Foreskin keratinocyte (primary cell): ENCODE measurements at places on chromosomes 1 and 21. TPM values are rescaled to one million over a fixed set of nuclear protein-coding genes. Genes with fewer than 3 reads are reported as not detected.

Gene DOCK7
- total RNA-seq: 51.6 and 57.5 TPM in 2 replicates

Gene BCAR3
- 138 and 139 TPM in 2 replicates for total RNA-seq

Gene CD1E
- not detected in 2 replicates for total RNA-seq

Gene TGFB2
- total RNA-seq: 4.8 and 6.6 TPM in 2 replicates

Gene OR2L8
- total RNA-seq: not detected in 2 replicates

Gene SUSD4
- 2.4 and 3.0 TPM in 2 replicates for total RNA-seq

Gene MROH7
- total RNA-seq: not detected in 2 replicates

Gene CELA3B
- total RNA-seq: not detected in 2 replicates

Gene C1orf216
- total RNA-seq: 8.6 and 10.0 TPM in 2 replicates

Gene OR2L5
- not detected in 2 replicates for total RNA-seq

Gene NR1I3
- not detected in 2 replicates for total RNA-seq

Gene CDA
- 23.6 and 59.1 TPM in 2 replicates for total RNA-seq

- DNase-seq: no peak
Measured at GRCh38 chr21:36255663-36256062, 64.3 kb upstream of the MORC3 start.

DNA sequence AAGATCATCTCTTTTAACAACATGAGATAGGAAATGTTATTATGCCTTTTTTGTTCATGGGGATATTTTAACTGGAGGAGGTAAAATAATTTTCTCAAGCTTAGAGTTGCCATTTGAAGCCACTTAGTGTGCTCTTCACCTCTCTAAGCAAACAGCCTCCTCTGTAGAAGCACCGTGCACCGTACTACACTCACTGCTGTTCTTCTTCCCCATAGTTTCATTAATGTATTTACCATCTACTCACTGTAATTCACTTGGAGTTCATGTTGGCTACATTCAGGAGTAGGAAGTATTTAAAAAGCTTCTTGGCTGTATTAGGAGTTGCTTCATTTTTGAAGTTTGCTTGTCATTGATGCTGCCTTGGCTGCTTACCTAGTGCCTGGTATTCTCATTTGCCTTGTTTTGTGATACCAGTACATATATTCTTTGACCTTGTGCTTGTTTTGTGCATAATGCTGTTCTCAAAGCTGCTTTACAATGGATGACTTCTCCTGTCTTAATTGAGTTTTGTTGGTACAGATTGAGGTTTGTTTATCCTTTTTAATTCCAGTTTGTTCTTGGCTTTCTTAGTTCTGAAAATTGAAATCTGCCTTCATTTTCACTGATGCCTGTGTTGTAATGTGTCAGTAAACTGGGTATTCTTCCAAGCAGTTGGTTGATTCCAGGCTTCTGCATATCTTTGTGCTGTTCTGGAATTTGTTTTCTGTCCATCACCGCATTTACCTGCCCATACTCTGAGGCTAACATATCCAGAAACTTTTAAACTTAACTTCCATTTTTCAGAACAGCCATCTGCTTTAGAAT, 240.4 kb downstream of the HMCN1 start:
- no peak for DNase-seq

DNA sequence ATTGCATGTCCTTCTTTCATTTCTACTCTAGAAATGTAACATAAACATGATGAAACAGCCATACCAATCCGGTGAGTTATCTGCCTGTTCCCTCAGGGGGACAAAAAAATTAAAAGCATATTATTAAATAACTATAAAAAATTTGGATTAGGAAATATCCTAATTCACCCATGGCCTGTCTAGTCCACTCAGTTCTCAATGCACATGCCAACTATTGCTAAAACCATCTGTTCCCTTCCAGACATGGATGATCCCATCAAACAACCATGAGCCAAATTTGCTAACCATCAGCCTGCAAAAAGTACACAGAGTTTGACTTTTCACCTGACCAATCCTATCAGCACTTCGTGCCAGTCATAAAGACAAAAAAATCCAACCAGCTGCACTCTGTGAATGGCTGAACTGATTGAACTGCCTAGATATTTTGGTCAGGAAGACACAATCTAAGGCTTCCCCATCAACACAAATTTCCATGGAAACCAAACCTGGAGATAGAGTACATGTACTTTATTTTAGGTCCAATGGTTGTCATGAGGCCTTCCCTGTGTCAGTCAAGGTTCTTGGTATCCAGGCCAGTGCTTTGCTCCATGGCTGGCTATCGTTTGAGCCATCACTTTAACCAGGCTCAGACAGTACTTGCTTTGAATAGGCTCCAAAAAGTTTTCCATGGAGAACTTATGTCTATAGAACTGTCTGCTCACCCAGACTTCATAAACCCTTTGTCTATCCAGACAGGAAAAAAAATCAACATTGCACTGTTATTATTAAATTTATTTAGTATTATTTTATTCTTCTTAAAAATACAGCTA, 570.8 kb downstream of the LTN1 start:
- peak; percentile 54 for DNase-seq

DNA sequence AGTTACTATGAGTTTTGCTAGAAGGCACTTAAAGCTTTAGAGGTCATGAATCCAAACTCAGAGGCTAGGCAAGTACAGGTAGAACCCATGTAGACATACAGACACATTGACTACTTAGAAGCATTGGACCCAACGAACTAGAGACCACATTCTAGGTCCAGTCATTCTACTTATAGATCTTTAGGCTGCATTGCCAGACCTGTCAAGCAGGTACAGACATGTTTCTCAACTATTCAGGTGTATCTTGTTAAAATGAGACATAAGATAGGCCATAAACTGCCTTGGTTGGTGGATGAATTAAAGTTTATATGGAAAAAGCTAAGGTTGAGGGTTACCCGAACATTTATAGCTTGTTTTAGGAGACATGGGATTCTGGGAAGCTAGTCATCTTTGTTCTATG, 6.5 kb downstream of the ZP4 start:
- peak; percentile 80 for DNase-seq

DNA sequence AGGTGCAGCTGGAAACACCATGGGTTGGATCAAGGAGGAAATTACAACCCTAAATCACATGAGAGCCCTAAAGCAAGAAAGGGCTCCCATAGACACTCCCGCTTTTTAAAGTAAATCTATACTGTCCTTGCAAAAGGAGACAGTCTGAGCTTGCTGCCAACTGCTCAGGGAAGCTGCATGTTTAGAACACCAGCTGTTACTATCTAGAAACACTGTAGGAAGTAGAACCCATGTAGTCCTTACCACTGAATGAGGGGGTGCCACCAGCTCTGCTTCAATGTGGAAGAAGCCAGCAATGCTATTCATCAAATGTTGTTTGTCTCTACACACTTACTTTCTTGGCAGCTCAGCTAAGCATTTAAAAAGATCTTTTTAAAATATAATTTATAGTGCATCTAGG, 79.8 kb downstream of the PIGK start:
- no peak for DNase-seq

- DNase-seq: no peak
Measured at GRCh38 chr1:44747878-44748277, 8.2 kb downstream of the KIF2C start.

DNA sequence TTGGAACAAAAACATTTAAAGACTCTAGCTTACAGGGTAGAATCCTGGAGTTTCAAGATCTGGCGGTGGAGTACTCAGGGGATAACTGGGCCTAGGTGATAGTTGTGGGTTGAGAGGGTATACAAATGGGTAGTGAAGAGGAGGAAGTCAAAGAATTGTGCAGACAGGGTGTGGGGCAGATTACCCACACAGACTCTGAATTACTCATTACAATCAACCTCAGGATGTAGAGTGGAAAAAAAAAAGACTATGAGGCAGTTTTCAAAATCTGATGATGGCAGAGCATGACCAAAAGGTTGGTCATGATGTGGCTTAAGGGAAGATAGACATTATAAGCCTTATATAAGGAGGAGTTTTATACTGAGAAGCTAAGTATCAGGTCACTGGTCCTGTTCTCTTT, 44.1 kb upstream of the GLIS1 start:
- peak; percentile 9 for DNase-seq

GRCh38 chr1:100955322-100955721, 59.4 kb downstream of the SLC30A7 start:
- peak; percentile 9 for DNase-seq

DNA sequence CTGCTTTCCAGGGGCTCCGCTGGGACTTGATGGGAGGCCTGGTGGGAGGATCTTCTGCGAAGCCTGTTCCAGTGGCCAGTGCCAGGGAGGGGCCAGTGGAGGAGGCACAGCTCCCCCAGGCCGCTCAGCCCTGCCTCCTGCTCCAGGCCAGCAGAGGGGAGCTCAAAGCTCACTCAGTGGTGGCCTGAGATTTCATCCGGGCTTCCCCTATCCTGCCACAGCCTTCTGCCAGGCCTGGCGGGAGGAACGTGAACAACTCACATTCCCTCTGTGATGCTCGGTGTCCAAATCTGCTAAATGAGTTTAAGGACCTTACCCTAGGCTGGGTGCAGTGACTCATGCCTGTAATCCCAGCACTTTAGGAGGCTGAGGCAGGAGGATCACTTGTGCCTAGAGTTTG, 3.3 kb downstream of the CLCNKB start:
- DNase-seq: no peak

DNA sequence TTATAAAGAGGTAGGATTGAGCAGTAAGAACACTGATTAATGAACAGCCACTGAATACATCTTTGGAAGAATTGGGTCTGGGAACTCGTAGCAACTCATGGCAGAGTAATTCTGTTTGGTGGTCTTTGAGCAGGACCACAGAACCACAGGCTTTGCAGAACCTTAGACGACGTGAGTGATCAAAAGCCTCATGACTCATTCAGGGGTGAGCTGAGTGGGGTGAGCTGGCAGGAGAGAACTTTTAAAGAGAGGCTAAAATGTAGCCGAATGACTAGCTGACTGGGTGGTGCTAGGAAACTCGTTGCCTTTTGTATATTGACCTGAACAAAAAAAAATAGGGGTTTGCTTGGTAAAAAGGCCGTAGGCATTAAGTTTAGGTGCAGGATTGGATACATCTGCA, 313.8 kb downstream of the TGFB2 start:
- no peak for DNase-seq

GRCh38 chr1:162587347-162587746, 25.8 kb downstream of the UAP1 start:
- no peak for DNase-seq

GRCh38 chr1:181189245-181189644, 100.7 kb downstream of the IER5 start:
- no peak for DNase-seq

GRCh38 chr1:197042676-197043341, 24.3 kb downstream of the F13B start:
- DNase-seq: no peak

DNA sequence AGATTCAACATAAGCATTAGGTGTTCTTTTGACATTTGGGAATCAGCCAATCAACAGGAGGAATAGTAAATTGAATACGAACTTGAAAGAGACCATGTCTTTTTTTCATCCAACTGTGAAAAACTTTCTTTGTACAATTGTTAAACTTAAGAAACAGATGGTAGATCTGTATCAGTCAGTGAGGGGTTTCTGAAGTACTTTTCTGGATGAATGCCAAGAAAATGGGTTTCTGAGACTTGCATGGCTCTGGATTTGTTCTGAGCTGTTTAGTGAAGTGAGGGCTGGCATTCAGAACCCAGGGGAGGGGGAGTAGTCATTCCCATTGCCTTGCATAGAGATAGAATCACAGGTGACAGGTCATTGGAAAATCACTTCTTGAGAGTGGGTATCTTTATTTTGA, 37.4 kb downstream of the PTPRC start:
- no peak for DNase-seq

DNA sequence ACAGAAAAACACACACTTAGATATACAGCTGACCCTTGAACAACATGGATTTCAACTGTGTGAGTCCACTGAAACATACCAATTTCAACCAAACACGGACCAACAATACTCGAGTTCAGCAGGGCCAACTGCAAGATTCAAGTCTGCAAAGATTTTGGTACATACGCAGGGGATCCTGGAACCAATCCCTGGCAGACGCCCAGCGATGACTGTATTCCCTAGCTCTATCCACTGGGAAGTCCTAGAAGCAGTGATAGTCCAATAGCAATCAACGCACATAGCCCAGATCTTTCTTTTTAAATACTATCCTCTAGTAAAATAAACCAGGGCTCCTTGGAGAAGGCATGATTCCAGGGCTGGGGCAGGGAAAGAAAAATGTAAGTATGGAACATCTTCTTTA, 9.0 kb downstream of the DDX59 start:
- no peak for DNase-seq

DNA sequence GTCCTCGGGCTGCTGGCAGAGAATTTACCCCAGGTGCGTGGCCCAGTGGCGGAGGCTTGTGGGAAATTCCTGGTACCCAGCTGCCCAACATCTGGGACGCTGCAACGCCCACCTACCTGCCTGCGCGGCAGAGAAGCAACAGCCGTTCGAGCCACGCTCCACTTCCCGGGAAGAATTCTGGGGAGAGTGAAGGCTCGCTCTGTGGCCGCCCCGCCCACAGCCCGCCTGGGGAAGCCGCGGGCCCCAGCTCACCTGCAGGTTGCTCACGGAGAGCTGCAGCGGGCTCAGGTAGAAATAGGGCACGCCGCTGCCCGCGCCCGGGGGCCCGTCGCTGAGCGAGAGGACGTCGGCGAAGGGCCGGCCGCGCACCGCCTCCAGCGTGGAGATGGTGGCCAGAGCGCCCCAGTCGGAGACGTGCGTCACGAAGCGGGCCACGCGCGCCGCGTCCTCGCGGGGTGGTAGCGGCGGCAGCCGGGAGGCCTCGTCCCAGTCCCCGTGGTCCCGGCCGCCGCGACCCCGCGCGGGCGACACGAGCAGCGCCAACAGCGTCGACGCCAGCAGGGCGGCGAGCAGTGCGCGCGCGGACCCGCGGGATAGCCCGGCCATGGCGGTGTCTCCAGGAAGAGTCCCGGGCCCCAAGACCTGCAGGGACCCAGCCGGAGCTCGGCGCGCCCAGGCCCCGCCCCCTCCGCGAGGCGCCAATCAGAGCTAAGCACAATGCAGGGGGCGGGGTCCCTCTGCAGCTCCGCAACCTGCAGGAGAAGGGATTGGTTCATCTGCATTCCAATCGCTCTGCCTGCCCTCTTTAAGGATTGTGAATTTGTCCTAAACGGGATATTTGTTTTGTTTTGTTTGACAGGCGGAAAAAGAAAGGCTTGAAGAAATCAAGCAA, at the start of gene CREG1:
CREG1 (minus strand) TSS at position 627 of the 892 bp plus-strand sequence.
- DNase-seq: peak; percentile 69

DNA sequence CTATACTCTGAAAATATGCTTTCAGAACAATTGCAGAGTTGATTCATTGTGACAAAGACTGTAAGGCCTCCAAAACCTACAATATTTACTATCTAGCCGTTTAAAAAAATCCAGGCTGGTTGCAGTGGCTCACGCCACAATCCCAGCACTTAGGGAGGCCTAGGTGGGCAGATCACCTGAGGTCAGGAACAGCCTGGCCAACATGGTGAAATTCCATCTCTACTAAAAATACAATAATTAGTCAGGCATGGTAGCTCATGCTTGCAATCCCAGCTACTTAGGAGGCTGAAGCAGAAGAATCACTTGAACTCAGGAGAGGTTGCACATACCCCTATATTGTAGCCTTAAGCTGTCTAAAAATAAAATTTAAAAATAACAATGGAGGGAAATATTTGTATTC, 5.3 kb upstream of the TFF2 start:
- DNase-seq: no peak

DNA sequence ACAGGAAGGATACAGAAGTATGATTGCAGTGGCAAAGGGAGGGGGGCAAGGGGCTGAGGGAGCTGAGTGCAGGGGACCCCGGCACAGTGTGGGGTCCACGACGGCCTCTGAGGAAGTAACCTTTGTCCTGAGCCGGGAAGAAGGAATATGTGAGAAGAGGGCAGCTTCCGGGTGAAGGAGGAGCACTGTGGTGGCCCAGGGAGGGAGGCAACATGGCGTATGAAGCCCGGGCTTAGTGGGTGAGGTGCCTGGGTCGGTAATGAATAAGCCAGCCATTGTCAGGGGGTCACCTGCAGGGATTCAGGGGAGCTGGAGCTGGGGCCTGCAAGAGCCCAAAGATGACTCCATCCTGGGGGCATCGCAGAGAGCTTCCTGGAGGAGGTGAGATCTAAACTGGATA, 200.4 kb downstream of the FOXD2 start:
- no peak for DNase-seq
